ENCODE measurements at places on chromosomes 4 and X. TPM values are rescaled to one million over a fixed set of nuclear protein-coding genes. Genes with fewer than 3 reads are reported as not detected.

Gene KANTR
- 33.1 TPM for total RNA-seq

Gene TRPC5OS
- total RNA-seq, result not detected

Gene MTMR8
- 5.2 TPM for total RNA-seq

Gene TEC
- 2.6 TPM for total RNA-seq

Gene GLRA3
- 0.16 TPM for total RNA-seq

Gene WDR44
- total RNA-seq, result 25.4 TPM

Gene RNF175
- total RNA-seq, result 3.3 TPM

Gene TGIF2LX
- not detected for total RNA-seq

Gene NOX1
- 1.3 TPM for total RNA-seq

Gene UGT2A1
- not detected for total RNA-seq

Gene CWH43
- total RNA-seq, result 5.0 TPM

Gene SPINK2
- not detected for total RNA-seq

Gene GPC4
- 16.9 TPM for total RNA-seq

Gene GRSF1
- total RNA-seq, result 75.6 TPM

Gene PF4V1
- total RNA-seq, result not detected

Gene POU3F4
- total RNA-seq, result not detected

Gene CXCL3
- not detected for total RNA-seq

Gene RHOXF2B
- not detected for total RNA-seq

Gene GYPE
- 2.3 TPM for total RNA-seq

Gene HSFX4
- not detected for total RNA-seq

Gene NELFA
- 17.4 TPM for total RNA-seq

Gene VCX3A
- total RNA-seq, result not detected

Gene SYTL4
- total RNA-seq, result 18.5 TPM

Gene CRLF2
- total RNA-seq, result 0.48 TPM

Gene DDX53
- not detected for total RNA-seq

Gene SPANXA1
- not detected for total RNA-seq

Gene MAGEA2
- total RNA-seq, result not detected
